Glomerular endothelial cell (primary cell): ENCODE measurements at places on chromosomes 16 and 17. TPM values are rescaled to one million over a fixed set of nuclear protein-coding genes. Genes with fewer than 3 reads are reported as not detected.

Gene C1QTNF8
- not detected in 2 replicates for total RNA-seq

Gene HSD11B2
- total RNA-seq: not detected in 2 replicates

Gene TMEM238L
- not detected in 2 replicates for total RNA-seq

Gene RNF227
- total RNA-seq: 0.64 and 1.2 TPM in 2 replicates

Gene VWA3A
- not detected in 2 replicates for total RNA-seq

Gene ACAP1
- 53.1 TPM in 1 of 2 replicates, not detected in the other for total RNA-seq

Gene CD300E
- not detected in 2 replicates for total RNA-seq

Gene FOXJ1
- total RNA-seq: 0.18 and 0.39 TPM in 2 replicates

Gene SLC12A3
- total RNA-seq: not detected in 2 replicates

Gene RTN4RL1
- not detected in 2 replicates for total RNA-seq

GRCh38 chr17:81260171-81260570 lies 21.1 kb downstream of the NDUFAF8 start:
- no peak for DNase-seq

DNA sequence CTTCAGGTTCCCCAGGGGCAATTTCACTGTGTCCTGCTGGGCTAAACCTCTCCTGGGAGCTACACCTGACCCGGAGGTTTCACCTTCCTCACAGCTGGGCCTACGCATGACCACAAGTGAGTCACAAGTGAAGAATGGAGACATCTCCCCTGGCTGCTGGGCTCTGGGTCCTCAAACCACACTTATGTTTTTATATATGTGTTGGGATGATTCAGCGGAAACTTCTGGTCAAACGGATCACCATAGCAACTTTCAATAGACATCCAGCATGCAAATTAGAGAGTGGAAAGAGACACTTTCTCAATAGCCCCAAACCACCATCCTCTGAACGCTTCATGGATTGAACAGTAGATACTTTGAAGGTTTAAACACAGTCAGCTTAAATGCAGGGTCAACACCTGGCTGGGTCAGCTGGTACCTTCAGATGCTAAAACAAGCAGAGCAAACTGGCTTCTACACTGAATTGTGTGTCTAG lies 28.0 kb upstream of the MAF start:
- no peak for DNase-seq

- no peak for DNase-seq
Measured at GRCh38 chr17:51997723-51998122, 160.8 kb downstream of the CA10 start.

- DNase-seq: no peak
Measured at GRCh38 chr16:65495106-65495505, 373.2 kb upstream of the CDH11 start.

DNA sequence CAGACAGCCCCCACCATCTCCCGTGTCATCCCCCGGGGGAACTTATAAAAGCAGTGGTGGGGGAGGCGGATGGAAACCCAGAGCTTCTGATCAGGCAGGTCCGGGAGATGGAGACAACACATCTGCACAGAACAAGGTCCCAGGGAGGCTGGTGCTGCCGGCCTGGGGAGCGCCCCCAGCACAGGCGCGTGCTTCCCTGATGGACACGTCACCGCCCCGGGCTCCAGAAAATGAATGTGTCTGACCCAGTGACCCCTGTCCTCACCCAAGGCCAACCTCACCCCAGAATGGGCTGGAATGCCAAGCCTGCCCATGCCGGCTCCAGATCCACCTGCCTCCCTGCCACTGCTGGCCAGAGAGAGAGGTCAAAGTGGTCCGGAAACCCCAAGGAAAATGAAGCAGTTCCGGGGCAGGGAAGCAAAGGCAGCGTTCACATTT lies 12.5 kb downstream of the SLC7A5 start:
- DNase-seq: no peak

GRCh38 chr16:46895399-46896313 lies 11.5 kb downstream of the GPT2 start:
- DNase-seq: no peak

- DNase-seq: no peak
Measured at GRCh38 chr17:50917418-50917743, 51.2 kb upstream of the TOB1 start.

- DNase-seq: no peak
Measured at GRCh38 chr17:44345454-44346026, 438 bp downstream of the GRN start.

GRCh38 chr16:23948949-23949411 lies 113.2 kb downstream of the PRKCB start:
- DNase-seq: no peak

GRCh38 chr17:68182011-68182306 lies 65.9 kb upstream of the AMZ2 start:
- DNase-seq: no peak

DNA sequence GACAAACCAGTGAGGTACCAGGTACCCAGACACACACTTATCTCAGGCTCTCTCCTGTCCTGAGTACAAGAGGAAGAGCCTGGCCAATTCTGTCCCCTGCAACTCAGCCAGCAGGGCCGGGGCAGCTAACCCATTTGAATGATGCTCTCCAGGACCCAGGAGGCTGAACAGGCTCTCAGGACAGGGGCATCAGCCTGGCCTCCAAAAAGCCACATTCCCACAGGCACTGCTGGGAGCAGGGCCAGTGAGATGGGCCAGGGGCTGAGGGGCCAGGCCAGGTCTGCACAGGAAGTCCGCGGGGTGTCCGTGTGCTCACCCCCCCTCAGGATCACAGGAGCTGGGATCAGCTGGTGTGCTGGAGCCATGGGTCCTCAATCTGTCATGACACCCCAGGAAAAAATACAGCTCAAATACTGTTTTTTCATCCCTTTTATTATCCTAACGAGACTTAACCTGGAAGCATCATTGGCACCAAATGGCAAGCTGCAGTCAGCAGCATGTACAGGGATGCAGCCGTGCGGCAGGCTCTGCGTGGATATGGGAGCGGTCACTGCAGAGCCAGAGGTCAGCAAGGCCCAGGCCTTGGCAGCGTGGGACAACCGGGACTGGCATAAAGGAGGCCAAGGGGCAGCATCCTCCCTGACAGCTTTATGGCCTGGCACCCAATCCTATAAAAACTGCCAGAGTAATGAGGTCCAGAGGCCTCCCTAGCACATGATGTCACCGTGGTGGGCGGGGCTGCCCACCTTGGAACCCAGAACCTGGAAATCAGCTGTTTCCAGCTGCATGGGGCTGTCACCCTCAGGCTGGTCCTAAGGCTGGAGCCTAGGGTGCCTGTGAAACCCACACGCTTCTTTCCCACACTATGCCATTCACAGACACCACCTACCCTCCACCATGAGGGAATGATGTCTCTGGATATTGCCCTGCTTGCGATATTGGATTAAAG lies 276.7 kb downstream of the C16orf95 start:
- no peak for DNase-seq

DNA sequence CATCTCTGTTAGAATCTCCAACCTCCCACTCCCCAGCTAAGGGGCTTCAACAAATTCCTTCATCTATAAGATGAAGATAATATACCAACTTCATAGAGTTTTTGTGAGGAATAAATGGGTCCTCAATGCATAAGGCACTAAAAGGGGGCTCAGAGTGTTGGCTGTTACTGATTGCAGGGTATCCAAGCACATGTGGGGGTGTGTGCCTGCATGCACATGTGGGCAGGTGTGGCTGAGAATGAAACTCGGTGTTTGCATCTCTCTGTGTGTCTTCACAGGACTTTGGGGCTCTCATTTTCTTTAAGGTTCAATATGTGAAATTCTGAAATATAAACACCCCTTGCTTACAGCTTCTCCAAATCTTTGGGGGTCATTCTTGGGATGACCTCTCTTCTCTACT lies 4.1 kb upstream of the PPP1R9B start:
- DNase-seq: no peak

DNA sequence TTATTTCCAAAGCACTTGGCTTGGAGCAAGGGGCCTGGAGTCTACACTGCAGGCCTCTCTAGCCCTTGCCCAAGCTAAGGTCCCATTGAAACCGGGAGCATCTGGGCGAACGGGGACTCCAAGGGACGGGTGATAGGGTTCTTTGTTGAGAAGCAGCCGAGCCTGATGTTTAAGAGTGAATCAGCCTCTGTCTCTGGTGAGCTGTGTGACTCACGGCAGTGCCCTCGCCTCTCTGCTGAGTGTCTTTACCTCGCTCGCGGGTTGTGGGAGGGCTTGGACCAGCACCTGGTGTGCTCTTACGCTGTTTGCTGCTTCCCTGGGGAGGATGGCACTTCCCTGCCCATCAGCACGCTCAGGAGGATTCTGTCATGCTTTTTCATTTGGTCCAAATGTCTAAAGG lies 1.3 kb downstream of the HGS start:
- DNase-seq: no peak

GRCh38 chr17:48611681-48612455 lies 1.1 kb upstream of the HOXB7 start:
- no peak for DNase-seq

DNA sequence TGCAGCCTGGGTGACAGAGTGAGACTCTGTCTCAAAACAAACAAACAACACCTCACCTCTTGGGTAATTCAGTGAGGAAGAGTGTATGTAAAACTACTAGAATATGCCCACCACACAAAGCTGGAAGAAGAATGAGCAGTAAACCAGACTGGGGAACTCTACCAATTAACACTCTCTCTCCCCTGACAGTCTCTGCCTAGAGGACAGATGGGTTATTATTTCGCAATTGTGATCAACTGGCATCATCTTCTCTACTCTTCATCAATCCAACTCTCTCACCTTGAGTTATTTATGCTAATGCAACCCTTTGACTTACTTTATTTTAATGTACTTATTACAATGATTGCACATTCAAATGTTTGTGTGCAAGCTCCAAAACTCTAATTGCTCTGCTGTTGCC lies 205.6 kb downstream of the XYLT1 start:
- DNase-seq: no peak

GRCh38 chr17:57995076-57995956 lies 7.3 kb upstream of the VEZF1 start:
- DNase-seq: no peak

- DNase-seq: no peak
Measured at GRCh38 chr17:1800240-1800639, 29.5 kb downstream of the SMYD4 start.

DNA sequence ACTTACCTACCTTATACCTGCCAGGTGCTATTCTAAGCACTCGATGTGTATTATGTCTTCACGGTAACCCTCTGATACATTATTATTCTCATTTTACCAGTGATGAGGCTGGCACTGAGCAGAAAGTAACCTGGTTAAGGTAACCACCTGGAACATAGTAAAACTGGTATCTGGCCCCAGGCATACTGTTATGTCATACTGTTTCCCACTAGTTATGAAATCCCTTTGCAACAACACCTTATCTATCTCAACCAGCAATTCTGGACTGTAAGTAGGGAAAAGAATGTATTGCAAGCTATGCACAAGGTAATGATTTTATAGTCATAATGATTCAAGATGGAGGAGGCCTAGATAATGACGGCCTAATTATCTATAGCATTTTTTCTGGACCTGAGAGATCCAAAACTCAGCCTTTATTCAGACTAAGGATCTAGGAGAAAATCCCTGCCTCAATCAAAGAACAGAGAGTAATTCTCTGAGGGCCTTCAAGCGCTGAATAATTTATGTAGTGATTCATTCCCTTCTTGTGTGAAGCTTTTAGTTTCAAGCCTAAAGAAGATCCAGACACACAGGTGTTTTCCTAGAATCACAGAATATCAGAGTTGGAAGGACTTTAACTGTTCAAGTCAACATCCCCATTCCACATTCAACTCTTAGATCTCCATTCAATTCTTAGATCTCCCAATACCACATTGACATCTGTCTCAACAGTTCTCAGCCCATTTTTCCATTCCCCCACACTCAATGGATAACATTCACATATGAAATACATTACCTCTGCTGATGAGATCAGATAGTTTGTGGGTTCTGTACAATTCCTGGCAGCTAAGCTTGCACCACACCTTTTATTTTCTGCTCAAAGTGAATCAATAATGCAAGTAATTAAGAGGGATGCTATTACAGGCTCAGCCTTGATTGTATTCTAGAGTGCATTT lies 14.9 kb upstream of the MMD start:
- DNase-seq: no peak

DNA sequence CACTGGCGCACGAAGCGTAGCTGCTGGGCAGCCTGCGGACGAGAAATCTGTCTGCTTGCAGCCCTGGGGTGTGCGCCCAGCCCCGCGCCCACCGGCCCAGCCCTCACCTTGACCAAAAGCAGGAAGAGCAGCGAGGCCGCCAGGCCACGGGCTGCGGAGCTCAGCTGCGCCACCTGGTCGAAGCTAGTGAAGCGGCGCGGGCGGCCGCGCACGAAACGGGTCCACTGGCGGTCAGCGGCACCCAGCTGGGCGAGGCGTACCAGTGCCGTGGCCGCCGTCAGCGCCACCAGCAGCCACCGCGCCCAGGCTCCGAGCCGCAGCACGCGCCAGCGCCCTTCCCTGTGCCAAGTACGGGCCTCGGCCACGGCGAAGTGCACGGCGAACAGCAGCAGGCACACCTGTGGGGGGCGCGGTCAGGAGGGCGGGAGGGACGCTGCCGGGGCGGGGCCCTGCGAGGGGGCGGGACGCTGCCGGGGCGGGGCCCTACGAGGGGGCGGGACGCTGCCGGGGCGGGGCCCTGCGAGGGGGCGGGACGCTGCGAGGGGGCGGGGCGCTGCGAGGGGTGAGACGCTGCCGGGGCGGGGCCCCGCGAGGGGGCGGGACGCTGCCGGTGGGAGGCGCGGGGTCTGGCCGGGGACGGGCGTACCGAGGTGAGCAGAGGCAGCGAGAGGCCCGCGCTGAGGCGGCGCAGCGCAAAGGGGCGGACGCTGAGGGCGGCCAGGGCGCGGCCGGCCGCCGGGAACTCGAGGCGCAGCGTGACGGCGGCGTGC lies 43.2 kb downstream of the TSC2 start:
- DNase-seq: no peak

DNA sequence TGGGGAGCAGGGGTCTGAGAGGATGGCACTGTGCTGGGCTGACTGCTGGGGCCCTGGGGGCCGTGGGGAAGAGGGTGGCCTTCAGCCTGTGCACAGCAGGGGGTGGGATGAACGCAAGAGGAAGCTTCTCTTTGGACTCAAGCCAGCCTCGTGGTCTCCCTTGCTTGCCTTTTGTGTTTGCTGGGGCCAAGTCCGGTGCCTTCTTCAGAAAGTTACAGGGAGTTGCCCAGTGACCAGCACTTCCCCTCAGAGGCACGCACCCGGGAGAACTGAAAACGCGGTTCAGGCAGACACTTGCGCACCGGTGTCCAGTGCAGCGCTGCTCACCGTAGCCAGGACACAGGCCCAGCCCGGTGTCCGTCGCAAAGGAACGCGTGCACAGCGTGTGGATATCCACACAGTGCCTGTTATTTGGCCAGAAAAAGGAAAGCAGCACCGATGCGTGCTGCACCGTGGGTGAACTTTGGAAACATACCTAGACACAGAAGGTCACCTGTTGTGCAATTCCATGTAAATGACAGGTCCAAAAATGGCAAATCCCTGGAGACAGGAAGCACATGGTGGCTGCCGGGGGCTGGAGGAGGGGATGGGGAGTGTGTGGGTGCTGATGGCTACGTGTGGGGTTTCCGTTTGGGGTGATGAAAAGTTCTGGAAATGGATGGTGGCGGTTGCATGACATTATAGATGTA lies 29.4 kb upstream of the NUDT16L1 start:
- no peak for DNase-seq

DNA sequence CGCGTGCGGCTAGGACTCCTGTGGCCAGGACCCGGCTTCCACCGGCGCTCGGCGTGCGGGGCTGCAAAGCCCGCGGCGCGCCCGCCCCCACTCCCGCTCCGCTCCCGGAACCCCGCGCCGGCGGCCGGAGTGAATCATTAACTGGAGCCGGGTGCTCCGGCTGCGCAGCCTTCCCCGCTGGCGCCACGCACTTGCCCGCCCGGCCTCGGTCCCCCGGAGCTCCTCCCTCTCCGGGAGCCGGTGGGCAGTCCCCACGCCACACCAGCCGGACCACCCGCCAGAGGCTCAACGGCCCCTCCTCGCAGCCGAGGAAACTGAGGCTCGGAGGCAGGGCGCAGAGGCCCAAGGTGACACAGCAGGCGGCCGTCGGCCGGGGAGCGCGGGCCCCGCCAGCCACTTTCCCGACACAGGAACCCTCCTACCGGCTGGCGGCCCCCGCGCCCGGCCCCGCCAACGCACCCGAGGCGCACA lies 580 bp downstream of the BCAR1 start:
- no peak for DNase-seq
